Activated CD4-positive, CD25-positive, alpha-beta regulatory T cell (primary cell): ENCODE measurements at places on chromosomes 12 and 14.

DNA sequence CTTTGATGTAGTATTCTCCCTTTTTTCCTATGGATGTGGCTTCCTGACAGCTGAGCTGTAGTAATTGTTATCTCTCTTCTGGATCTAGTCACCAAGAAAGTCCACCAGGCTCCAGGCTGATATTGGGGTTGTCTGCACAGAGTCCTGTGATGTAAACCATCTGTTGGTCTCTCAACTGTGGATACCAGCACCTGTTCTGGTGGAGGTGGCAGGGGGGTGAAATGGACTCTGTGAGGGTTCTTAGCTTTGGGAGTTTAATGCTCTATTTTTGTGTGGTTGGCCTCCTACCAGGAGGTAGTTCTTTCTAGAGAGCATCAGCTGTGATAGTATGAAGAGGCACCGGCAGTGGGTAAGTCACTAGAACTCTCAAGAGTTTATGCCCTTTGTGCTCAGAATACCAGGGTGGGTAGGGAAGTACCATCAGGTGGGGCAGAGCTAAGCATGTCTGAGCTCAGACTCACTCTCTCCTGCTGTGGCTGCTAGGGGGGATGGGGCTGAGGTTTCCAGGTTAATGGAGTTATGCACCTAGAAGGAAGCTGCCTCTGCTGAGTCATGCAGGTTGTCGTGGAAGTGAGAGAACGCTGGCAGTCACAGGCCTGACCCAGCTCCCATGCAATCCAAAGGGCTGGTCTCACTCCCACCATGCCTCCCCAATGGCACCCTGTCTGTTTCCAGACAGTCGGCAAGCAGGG, 3.0 kb upstream of the TAS2R14 start:
- DNase-seq, result no peak

- no peak for DNase-seq
Observed at GRCh38 chr12:101634724-101635123, 40.0 kb downstream of the MYBPC1 start.

GRCh38 chr12:111673503-111673902, 12.3 kb downstream of the BRAP start:
- DNase-seq, result no peak

DNA sequence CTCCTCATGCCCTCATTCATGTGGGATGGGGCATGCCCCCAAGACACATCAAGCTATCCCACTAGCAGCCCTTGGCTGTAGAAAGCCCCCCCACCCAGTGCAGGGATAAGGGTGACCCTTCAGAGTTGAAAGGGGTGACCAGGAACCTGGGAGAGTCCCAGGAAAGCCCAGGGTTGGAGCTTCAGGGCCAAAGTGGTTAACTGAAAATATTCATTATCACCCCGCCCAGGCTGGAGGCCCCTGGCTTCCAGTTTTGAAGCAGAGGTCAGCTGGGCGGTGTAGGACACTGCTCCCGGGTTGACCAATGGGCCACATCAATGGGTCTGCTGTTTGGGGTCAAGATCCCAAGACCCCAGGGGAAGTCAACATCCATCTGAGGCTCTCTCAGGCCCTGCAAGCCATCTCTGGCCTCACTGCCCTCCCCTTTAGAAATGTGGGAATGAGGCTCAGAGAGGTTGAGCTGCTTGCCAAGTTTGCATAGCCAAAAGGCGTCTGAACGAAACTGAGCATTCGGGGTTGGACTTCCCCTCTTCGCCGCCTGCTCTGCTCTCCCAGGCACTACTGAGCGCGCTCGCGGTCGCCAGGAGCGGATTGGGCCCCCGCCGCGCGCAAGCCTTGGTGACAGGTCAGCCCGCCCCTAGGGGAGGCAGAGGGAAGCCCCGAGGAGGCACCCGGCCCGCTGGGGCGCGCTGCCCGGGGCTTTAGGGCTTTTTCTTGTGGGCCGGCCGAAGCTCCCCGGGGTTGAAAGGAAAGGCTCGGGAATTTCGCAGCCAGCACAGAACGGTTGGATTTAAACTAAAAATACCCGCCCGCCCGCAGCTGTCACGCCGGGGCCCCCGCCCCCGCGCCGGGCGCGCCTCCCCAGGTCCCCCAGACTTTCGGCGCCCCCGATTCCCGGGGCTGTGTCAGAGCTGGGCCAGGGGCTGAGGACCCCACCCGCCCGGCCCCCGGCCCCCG, 576 bp downstream of the SYNE3 start:
- peak; percentile 68 for DNase-seq

- no peak for DNase-seq
Observed at GRCh38 chr12:71007781-71008404, 87.4 kb upstream of the PTPRR start.

DNA sequence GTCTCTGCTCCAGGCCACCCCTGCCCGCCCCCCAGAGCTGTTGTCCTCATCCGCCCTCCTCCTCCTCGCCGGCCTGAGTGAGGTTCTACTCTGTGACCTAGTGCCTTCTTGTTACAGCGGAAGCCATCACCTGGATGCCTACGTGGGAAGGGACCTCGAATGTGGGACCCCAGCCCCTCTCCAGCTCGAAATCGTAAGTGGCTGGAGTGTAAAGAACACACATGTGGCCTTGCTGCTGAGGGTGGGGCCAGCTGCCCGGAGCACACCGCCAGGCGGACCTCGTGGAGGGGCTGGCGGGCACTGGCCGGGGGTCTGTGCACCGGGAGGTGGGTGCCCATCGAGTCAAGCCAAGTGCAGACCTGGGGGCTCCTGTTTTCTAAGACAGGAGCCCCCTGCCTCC, 19.4 kb downstream of the MEG3 start:
- DNase-seq, result no peak

DNA sequence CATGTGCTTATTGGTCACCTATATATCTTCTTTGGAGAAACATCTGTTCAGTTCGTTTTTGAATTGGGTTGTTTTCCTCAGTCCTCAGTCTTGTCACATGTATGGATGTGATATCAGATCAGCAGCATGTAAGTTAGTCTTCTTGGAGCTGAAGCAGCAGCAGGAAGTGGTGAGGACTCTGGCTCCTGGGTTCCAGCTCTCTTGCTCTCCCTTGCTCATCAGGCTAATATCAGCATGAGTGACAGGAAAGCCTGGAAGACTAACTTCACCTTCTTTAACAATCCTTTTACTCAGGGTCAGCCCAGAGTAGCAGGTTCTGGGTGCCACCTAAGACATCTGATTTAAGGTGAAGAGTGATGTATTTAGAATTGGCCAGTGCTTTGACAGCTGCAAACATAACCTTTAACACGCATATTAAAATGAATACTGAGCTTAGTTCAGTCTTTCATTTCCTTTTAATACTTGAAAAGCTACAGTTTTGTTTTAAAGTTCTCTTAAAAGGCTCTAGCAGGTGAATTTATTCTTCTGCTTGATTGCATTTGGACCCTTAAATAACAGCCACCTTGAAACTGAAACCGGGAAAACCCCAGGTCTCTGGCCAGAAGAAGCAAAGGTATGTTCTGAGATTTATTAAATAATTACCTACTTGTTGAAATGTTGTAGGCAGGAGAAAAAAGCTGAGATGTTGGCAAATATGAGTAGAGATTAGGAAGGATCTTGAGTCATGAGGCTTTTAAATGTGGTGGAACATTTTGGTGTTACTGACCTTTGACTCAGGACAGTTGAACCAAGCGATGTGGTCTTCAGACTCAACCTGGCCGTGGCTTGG, 54.3 kb downstream of the DRAM1 start:
- DNase-seq, result no peak

- DNase-seq, result no peak
Observed at GRCh38 chr12:110699591-110700445, 10.9 kb upstream of the HVCN1 start.

- no peak for DNase-seq
Observed at GRCh38 chr12:68958322-68958721, 25.4 kb upstream of the CPM start.

DNA sequence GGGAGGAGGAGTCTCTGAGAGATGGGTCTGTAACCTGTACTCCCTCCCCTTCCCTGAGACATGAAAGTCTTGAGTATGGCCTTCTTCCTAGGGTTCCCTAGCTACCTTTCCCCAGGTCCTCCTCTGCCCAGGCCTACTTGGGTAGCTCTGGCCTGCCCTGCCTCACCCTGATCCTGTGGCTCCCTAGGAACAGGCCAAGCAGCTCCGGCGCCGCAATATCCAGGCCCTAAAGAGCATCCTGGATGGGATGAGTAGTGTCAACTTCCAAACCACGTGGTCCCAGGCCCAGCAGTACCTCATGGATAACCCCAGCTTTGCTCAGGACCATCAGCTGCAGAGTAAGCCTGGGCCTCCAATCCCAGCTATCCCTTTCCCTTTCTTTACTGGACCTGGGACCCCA, 12.3 kb downstream of the PRPF40B start:
- no peak for DNase-seq

GRCh38 chr12:10397296-10397695, 7.5 kb upstream of the KLRK1 start:
- DNase-seq, result no peak

DNA sequence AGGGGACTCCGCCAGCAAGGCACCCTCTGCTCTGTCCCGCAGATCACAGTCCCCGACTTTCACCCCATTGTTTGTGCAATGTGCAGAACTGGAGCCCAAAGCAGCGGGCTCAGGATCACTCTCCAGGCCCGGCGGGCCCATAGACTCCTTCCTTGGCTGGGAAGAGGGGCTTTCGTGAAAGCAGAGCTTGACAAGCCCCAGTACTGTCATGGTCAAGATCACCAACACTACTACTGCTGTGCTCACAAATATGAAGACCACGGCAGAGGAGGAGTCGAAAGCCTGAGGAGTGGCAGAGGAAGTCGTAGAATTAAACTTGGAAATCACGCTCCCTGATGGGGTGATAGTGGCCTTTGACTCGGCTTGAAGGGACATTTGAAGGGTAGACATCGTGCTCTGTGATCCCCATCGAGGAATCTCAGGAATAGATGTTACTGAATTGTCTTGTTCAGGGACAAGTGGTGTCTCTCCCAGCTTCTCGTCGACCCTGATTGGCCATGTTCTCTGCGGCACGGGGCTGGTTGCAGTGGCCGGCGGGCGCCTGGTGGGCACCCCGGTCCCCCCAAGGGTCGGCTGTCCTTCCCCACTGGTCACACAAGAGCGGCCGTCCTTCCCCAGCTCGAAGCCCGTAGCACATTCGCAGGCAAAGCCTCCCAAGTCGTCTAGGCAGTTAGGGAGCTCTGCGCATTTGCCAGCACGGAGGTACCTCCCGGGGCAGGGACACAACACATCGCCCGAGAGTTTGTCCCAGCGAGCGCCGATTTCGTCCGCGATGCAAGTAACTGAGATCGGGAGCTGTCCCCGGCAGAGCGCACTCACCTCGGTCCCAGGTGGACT, 1.1 kb downstream of the CLEC14A start:
- no peak for DNase-seq

GRCh38 chr12:130982565-130983225, 29.0 kb downstream of the ADGRD1 start:
- no peak for DNase-seq

GRCh38 chr12:67449591-67450052, 180.5 kb downstream of the CAND1 start:
- no peak for DNase-seq

DNA sequence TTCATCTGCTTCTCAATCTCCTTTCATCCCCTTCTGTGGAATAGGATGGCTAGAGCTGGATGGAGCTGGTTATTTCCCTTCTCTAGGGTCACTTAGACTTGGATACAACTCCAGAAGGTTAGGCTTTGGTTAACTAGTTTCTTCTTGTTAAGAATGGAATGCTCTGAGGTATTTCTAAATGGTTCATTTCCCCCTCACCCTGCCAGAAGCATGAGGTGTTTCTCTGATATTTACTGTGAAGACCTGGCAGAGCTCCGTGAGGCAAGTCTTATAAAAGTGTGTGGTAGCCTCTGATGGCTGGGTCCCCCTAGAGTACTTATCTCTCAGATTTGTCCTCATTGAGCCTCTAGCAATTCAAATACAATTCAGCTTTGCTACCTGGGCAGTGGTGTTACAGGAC, 207.9 kb downstream of the SLC16A7 start:
- no peak for DNase-seq

GRCh38 chr12:34396861-34397590, 374.7 kb downstream of the ALG10 start:
- DNase-seq, result no peak

DNA sequence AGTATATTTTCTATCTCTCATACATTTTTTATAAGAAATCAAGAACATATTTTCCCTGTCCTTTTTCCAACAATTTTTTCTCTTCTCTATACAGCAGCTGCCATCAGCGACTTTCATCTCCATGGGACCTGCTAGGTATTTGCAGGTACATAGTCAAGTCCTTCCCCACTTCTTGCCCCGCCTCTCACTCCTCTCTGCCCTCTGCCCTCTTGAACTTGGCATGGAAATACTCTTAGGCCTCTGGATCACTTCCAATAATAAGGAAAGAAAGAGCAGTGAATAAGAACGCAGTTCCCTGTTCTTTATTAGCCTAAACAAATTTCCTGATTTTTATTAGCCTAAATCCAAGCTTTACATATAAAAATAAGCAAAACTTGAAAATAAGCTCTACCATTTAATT, 353.1 kb downstream of the SEC23A start:
- DNase-seq, result no peak

GRCh38 chr12:76300297-76300665, 47.9 kb downstream of the BBS10 start:
- no peak for DNase-seq

DNA sequence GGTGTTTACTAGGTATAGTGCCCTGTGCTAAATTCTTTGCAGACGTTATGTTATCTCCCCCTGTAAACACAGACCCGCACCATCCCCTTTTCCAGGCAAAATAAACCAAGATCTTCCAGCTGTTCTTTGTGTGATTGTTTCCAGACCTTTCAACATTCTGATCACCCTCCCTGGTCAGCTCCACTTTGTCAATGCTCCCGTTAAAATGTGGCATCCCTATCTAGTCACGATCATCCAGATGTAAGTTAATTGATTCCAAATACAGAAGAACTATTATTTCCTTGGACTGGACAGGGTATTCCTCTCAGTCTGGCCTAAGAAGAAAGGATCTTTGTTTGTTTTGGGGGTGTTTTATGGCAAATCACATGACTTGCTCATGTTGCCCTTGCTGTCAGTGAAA, 127.6 kb upstream of the ARID2 start:
- DNase-seq, result no peak

DNA sequence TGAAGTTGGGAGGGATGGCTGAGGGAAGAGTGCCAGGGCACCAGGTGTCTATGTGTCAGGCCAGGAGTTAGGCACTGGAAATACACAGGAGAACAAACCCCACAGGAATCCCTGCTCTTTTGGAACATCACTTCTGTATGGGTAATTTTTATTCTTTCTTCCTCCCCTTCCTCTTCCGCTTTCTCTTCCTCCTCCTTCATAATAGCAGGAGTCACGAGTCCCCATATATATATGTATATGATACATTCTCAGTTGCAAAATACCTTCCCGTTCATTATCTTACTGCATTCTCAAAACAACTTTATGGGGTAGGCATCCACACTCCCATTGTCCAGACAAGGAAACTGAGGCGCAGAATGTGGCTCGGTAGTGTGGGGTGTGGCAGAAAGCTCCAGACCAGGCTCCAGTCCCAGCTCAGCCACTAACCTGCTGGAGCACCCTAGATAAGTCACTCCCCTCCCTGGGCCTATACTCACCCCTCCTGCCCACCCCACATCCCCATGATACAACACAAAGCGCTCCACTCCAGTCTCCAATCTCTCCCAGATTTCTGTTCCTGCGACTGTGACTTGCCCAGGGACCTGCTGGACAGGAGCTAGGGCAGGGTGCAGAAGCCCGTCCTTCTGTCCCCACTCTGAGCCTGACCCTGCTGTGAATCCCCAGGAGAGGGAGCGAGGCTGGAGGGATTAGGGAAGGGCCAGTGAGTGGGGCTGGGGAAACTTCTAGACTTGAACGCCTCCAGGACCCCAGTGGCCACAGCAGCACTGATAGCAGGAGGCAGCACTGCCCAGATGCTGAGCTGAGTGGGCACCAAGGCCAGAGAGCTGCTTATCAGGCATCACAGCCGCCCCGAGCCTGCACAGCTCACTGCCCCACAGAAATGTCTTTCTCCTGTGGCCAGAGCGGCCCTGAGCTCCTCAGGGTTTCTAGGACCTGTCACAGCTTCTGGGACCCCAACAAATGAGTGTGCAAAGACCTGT, 1.4 kb upstream of the AQP2 start:
- no peak for DNase-seq
